Activated CD4-positive, CD25-positive, alpha-beta regulatory T cell treated with anti-CD3 and anti-CD28 coated beads, Interleukin-2, amount 50 U/mL, for 72 hours (primary cell): ENCODE measurements at places on chromosomes 4 and X.

GRCh38 chr4:43776371-43776770 lies 672.2 kb downstream of the KCTD8 start:
- no peak for DNase-seq

DNA sequence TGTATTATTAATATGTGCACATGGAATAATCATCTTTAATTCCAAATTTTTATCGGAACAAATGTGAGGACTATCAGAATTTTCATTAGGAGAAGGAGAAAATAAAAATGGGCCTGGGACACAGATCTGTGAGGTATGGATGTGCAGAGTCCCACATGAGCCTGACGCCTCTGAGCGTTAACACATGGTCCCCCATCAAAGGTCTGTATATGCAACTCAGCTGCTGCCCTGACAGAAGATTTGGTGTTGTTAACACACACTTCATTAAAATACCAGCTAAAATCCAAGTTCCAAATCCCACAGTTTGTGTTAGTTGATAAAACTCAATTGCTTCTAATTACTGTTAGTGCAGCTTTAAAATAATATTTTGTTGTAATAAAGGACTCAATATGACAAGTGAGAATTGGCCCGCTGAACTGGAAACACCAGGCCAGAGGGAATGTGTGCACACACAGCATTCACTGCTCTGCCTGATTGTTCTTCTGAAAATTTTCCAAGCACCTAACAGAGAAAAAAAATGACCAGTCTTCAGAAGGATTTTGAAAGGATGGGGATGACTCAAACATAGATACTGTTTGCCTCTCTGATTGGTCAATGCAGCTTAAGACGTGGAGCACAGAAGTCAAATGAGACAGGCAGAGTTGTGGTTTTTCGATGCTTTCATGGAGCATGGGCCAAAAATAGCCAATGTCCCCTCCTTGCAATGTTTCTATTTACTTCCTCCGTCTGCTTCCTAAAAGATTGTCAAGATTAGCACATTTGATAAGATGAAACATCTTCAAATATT lies 266.6 kb downstream of the NKX6-1 start:
- DNase-seq: no peak

- DNase-seq: no peak
Measured at GRCh38 chr4:15779306-15779705, 1.2 kb downstream of the CD38 start.

GRCh38 chr4:118842055-118842454 lies 6.1 kb upstream of the SEC24D start:
- DNase-seq: no peak

- no peak for DNase-seq
Measured at GRCh38 chrX:54721424-54721823, 76.6 kb downstream of the ITIH6 start.

- DNase-seq: no peak
Measured at GRCh38 chr4:171017593-171017992, 795.6 kb upstream of the GALNTL6 start.

- DNase-seq: no peak
Measured at GRCh38 chr4:87257523-87257922, 37.1 kb upstream of the KLHL8 start.

DNA sequence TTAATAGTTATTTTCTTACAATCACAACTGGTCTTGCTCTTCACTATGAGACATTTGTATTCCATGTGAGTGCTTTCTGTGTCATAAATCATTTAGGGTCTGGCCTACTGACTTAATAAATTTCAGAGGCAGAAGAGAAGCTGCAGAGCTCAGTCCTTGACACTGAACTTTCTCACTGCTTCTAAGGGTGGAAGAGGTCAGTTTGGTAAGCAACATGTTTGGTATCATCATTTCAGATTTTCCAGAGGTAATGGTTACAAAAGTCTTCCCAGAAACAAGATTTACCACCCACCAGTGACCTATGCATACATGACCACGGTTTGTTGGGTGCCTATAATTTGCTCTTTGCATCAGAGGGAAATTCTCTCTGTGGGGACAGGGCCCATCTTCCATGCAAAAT lies 148.6 kb downstream of the NR3C2 start:
- no peak for DNase-seq

DNA sequence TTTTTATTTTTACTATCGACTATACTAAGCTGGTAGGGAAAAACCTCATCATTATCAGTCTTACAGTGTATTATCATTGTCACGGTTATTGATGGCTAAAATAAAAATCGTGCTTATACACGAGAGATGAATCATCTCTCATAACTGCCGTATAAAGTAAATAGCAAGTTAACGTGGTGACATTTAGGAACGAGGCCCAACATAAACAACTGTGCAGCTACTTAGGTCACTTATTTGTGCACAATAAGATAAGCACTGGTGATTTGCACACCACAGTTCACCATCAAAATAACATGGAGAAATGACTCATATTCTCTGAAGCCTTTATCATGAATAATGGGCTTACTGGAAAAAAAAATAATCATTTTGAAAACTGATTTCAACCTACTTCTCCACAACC lies 482.0 kb upstream of the TENM3 start:
- no peak for DNase-seq

- no peak for DNase-seq
Measured at GRCh38 chr4:152189451-152190179, 346.3 kb downstream of the FBXW7 start.

DNA sequence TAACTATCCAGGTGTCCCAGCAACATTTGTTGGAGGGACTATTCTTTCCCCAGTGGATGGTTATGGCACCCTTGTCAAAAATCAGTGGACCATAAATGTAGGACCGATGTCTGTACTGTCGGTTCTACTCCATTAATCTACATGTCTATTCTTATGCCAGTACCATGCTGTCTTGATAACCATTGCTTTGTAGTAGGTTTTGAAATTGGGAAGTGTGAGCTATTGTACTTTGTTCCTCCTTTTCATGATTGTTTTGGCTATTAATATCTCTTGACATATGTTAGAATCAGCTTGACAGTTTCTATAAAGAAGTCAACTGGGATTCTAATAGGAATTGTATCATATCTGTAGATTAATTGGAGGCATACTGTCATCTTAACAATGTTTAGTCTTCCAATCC lies 112.7 kb downstream of the HNRNPD start:
- no peak for DNase-seq

GRCh38 chr4:111631215-111631999 lies 513.8 kb upstream of the FAM241A start:
- DNase-seq: no peak

GRCh38 chrX:24410514-24411189 lies 50.2 kb downstream of the SUPT20HL1 start:
- DNase-seq: no peak

GRCh38 chrX:109830704-109831206 lies 97.7 kb upstream of the ACSL4 start:
- no peak for DNase-seq

DNA sequence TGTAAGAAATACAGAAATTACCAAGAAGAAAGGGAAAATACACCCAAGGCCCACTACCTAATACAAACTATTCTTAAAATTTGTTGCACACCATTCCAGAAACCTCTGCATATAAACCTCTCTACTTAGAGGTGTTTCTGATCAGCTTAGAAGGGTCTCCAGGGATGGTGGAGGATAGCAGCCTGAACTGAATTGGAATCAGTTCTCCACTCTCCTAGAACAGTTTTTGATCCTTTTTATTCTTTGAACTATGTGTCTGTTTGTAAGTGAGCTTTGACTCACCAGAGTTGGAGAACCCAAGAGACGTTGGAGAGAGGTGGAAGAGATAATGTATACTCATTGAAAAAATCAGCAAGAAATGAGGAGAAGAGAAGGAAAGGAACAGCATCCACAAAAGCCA lies 96.6 kb upstream of the OTUD4 start:
- no peak for DNase-seq

DNA sequence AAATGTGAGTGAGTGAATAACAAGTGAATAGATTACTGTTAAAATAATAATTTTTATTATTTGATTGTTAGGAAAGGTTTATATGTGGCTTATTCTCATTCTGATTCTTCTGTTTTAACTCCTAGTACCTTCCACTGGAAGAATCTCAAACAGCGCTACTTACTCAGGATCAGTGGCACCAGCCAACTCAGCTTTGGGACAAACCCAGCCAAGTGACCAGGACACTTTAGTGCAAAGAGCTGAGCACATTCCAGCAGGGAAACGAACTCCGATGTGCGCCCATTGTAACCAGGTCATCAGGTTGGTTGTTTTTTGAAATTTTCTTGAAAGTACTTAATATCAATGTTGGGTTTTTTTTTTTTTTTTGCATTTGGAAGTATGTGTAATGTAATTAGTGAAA lies 117.6 kb upstream of the BMPR1B start:
- DNase-seq: no peak

DNA sequence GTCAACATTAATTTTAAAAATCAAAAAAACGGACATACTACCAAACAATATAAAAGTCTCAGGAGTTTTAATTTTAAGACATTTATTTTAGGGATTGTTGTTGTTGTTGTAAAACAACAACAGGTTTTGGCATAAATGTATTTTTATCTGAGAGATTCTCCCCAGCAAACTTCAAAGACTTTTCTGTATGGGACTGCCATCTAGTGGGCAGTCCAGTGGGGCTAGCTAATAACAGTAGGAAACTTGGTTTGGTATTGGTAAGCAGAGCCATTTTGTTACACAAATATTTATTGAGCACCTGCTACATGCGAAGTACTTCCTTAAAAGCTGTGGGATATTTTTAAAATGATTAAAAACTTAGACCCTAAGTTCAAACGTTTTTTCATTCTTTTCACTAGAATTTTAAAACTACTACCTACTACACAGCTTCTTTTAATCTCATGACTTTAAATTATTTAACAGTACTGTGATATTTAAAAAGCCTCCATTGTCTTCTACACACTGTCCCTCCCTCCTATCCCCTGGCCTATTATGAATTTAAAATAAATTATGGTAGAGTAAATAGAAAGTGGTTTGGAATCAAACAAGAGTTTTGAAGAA lies 1028.4 kb upstream of the INTU start:
- DNase-seq: no peak

DNA sequence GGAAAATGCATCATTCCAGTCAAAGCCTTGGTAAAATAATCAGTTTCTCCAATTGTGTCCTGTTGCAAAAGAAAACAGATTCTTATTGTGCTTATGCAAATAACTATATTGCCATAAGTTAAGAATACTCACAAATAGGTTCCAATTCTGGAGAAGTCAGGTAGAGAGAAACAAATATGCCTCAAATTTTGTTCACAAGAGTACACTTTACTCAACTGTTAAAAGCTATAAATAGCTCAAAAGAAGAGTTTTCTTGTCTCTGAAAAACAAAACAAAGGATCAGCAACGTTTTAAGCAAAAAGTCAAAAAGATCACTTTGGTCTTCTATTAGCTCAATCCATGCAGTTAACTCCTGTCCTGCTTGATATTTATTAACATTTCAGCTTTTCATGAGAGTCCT lies 21.9 kb downstream of the SYTL5 start:
- DNase-seq: no peak

- no peak for DNase-seq
Measured at GRCh38 chr4:76787898-76788297, 110.0 kb downstream of the SOWAHB start.

- no peak for DNase-seq
Measured at GRCh38 chrX:123603491-123603890, 129.4 kb downstream of the THOC2 start.

- no peak for DNase-seq
Measured at GRCh38 chrX:147875866-147876596, 35.7 kb upstream of the FMR1 start.

DNA sequence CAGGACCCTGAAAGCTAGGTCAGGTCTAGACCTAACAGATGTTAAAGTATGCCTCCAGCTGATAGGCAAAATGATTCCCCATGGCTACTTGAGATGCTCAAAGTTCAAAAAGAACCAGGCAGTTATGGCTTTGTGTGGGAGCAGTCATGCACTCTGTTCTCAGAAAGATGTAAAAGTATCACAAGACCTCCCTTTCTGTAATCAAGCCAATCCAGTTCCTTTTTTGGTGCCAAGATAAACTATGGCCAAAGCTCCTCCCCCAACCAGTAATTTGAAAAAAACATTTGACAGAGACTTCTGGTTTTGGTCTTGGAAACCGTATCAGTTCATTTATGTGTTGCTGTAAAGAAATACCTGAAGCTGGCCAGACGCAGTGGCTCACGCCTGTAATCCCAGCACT lies 340.9 kb downstream of the CHIC1 start:
- no peak for DNase-seq

GRCh38 chr4:7295911-7296660 lies 103.7 kb downstream of the SORCS2 start:
- no peak for DNase-seq
